A172 (cell line): ENCODE measurements at places on chromosomes 5 and 9. TPM values are rescaled to one million over a fixed set of nuclear protein-coding genes. Genes with fewer than 3 reads are reported as not detected.
A peak's percentile ranks its signal among the peaks of the same experiment; 100 is the strongest.

The MLANA gene
- not detected in 2 replicates for total RNA-seq

The ARL14EPL gene
- 0.96 and 1.0 TPM in 2 replicates for total RNA-seq

The STX17 gene
- total RNA-seq: 26.9 and 66.3 TPM in 2 replicates

The CDKN2B gene
- not detected in 2 replicates for total RNA-seq

The IRX1 gene
- total RNA-seq: 5.4 and 6.8 TPM in 2 replicates

The PKD2L2 gene
- not detected in 2 replicates for total RNA-seq

The TAF11L10 gene
- total RNA-seq: not detected in 2 replicates

The PCDHGA5 gene
- 0.41 and 0.48 TPM in 2 replicates for total RNA-seq

The YTHDC2 gene
- total RNA-seq: 14.8 and 18.0 TPM in 2 replicates

The PCDHB12 gene
- 0.69 and 2.5 TPM in 2 replicates for total RNA-seq

The QRFP gene
- total RNA-seq: not detected in 2 replicates

The TRIM7 gene
- 19.0 and 29.8 TPM in 2 replicates for total RNA-seq

DNA sequence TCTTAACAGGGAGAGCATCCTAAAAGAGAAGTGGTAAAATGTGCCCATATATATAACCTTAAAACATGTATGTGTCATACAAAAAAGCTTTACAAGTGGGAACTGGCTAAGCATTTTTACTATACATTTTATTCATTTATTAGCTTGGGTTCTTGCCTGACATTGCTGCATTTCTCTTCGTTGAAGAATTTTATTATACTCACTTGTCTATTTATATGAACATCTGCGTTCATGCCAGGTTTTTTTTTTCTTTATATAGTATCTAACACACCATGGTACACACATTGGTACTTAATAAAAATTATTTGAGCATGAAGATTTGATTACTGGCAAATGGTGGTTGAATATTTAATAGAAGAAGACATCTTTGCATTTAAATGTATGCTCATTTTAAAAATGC is 492.3 kb downstream of the SPATA31D1 start:
- DNase-seq: no peak

DNA sequence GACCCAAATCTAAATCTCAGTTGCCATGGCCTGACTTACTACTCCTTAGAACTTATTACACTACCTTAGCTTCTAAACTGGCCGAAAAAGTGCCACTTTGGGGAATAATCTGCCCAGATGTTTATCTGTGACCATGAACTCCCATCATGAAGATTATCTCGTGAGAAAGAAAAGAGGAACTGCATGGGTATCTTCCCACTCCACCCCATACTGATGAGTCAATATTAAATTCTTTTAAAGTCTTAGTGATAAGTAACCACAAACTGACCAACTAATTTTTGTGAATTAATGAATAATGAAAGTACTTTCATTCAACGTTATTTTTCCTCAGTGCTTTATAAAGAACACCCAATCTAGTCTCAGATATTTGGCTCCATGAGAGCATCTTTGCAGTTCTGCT is 493.5 kb downstream of the EBF1 start:
- no peak for DNase-seq

GRCh38 chr5:97422678-97423077 is 239.6 kb upstream of the RIOK2 start:
- no peak for DNase-seq

- no peak for DNase-seq
Measured at GRCh38 chr5:170634256-170634990, 130.6 kb downstream of the KCNIP1 start.

DNA sequence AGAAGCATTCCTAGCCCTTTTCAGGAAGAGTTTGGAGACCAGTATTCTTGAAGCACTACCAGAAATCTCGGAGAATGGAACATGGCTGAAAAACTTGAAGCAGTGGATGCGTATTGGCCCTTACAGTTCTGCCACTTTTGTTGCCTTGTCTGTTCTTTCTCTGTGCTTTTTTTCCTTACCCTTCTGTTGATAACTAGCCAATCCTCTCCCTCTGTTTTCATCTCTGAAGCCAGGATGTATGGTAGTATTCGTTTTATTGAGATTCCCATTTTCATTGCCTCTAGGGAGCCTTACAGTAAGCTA is 564 bp upstream of the CCNH start:
- DNase-seq: no peak

DNA sequence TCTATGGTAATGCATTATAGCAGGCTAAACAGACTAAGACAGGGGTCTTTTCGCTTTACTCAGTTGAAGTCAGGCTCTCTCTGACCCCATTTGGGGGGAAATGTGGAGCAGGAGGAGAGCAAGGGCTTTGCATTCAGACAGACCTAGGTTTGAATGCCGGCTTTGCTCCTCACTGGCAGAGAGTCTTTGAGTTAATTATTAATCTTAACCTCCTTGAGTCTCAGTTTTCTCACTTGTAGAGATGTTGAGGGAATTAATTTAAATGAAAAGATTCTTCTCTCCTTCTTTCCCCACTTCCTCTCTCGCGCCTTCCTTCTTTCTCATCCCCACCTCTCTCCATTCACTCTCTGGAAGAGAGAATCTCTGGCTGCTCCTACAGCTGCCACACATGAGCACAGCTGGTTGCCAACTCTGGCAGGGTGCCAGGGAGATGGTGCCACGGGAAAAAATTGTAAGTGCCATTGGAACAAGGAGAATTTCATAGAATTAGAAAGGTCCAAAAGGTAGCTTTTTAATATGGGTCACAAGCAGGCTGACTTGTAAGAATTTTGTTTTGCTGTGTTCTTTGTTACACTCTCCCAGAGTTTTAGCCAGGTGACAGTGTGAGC is 25.2 kb upstream of the GLRA1 start:
- DNase-seq: no peak

DNA sequence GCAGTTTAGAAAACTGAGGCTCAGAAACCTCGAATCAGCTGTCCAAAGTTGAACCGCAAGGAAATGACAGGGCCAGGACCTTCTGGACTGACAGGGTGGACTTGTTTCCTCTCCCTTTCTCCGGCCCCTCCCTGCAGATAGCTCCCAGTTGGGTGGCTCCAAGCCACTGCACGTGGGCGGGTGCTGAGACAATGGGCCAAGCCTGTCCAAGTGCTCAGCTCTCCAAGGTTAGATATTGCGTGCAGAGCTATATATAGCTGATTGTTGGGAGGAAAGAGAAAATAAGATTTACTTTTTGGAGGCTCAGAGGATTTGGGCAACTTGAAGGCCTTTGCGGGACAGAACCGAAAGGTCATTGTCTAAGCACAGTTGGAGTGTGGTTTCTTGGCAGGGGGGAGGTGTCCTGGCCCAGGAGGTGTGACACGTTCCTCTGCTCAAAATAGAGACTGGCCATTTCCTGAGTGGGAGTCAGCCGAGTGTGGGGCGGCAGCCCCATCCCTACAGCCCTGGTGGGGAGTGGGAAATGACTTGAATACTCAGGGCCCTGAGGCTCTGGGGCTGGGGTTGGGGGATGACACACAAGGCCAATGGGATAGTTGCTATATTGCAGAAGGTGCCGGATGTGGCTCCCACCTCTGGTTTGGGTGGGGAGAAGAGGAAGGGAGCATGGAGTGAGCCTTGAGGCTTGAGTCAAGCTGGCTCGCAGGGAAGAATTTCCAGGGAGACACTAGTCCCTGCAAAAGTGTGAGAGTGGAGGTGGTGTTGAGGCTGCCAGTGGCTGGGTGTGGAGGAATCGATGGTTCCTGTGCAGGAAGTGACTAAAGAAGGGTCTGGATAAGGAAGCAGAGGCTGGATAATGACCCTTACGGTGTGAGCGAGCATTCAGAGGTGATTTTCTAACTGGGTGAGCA is 44.4 kb upstream of the SMAD5 start:
- DNase-seq: no peak

- DNase-seq: no peak
Measured at GRCh38 chr9:27436234-27436633, 87.9 kb upstream of the IFNK start.

- no peak for DNase-seq
Measured at GRCh38 chr5:151900891-151901290, 23.8 kb downstream of the GLRA1 start.

- DNase-seq: peak; percentile 19
Measured at GRCh38 chr5:20353499-20353898, 365.5 kb upstream of the CDH18 start.

DNA sequence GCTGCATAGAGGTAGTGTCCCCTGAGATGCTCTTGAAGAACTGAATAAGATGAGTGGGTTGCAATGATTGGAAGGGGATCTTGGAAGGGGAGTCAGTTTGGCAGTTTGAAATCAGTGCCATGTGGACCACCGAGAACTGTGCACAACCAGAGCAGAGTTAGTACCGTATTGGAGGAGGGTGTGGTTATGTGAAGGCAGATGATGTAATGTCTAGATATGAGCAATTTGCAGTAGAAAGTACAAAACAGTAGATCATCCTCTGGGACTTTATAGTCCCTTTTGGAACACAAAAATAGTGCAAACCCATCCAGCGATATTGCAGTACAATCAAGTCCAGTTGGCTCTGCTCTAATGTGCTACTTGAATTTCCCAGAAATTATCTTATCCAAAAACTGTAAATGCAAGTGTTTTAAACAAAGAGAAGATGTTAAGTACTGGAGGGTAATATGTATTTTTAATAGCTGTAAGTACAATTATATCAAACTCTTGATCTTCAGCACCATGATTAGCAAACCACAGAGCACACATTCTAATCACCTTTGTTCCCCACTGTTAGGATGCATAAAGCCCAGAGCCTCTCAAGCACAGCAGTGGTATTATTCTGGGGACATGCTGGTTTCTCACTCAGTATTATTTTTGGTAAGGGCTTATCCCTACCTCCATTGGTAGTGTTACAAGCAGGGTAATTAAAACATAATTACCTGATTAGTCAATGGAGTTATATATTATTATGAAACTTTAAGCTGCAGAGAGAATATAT is 41.5 kb downstream of the MEGF10 start:
- DNase-seq: no peak

DNA sequence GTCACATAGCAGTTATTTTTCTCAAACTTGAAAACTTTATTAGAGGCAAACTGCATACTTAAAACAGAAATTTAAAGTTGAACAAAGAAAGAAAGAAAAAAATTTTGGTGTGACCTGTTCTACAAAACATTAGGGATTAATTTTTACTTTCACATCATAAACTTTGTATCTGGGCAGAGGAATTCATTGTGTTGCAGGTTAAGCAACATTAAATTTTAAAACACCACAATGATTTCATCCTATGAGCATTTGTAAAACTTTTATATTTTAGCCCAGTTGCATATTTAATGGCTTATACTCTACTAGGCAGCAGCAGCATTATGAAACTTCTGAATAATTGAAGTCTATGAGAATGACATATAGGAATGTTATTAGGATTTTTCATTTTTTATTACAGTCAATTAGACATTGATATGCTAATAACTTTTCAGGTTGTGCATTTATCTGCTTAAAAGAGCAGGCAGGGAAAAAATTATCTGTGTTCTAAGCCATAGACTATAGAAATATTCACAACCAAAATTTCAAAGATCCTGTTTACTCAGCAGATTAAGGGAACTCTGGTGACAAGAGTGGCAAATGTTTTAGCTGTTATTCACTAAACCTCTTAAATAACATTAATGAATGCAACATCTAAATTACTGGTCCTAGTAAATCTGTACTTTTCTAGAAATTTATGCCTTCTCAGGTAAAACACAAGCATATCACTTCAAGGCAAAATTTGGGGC is 1088.5 kb upstream of the CDH6 start:
- no peak for DNase-seq

- no peak for DNase-seq
Measured at GRCh38 chr9:123033864-123034601, 566 bp downstream of the GPR21 start.

DNA sequence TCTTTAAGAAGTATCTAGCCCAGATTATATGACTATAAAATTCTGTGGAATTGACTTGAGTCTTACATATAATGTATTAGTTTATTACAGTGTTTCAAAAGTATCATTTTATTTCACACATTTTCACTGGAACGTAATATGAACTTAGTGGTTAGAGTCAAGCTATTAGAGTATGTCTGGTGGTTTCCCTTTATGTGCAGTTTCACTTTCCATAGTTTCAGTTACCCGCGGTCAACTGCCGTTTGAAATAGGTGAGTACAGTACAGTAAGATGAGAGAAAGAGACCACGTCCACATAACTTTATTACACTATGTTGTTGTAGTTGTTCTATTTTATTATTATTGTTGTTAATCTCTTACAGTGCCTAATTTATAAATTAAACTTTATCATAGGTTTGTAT is 50.5 kb downstream of the COMMD10 start:
- no peak for DNase-seq

DNA sequence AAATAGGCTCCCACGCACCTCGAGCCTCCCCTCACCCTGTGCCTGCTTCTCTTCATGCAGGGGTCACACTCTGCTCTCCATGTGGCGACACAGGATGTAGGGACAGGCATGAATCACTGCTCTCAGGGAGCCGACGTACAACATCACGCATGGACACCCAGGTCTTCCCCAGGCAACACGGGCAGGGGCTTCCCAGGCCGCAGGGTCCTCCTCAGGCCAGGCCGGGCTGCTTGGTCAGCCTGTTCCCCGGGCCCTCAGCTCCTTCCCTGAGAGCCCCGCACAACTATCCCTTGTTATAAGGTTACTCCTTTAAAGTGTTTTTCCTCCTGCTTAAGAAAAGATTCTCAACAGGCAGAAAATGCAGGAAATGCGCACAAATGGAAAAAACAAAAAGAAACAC is 1.1 kb downstream of the SLC6A18 start:
- DNase-seq: no peak

- DNase-seq: no peak
Measured at GRCh38 chr9:110951805-110952539, 86.3 kb downstream of the LPAR1 start.

GRCh38 chr9:131794393-131794792 is 54.5 kb upstream of the RAPGEF1 start:
- no peak for DNase-seq

- DNase-seq: peak; percentile 50
Measured at GRCh38 chr9:110257097-110257841, 962 bp upstream of the TXN start.

- DNase-seq: no peak
Measured at GRCh38 chr5:15718421-15719179, 218.6 kb downstream of the FBXL7 start.

- no peak for DNase-seq
Measured at GRCh38 chr5:73974871-73975360, 348.9 kb downstream of the ARHGEF28 start.

DNA sequence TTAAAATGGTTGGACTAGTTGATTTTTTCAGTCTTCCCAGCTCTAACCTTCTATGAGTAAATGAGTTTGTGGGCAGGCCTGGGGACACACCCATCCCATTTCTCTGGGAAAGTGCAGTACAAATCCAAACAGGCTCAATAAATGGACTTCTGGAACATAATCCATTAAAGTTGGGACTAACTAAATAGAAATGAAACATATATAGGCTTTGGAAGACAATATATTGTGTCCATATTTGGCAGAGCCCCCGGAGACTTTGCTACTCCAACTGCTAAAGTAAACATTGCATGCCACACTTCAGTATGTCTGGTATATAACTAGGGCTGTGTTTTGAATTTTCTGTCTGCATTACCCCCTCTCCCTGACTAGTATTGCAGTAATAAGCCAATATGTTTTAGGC is 191.4 kb upstream of the DAB2 start:
- no peak for DNase-seq

GRCh38 chr9:3001311-3001710 is 157.4 kb upstream of the PUM3 start:
- DNase-seq: no peak

DNA sequence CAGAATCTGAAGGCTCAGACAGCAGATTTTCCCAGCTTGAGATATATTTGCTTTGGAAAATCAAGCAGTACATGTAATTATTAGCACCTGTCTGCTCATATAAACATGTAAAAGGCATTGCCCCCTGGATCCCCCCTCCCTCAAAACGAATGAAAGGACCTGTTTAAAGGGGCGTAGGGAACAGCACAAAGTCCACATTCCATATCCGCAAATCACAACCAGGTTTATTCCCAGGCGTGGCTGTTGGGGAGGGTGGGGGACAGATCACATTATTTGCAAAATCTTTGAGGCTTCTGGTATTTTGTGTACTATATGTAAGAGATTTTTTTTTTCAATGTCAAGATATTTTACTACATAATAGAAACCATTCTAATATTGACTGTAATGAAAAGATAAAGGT is 8.7 kb upstream of the MRPS2 start:
- DNase-seq: no peak
